ENCODE measurements at places on chromosomes 6 and 20.

DNA sequence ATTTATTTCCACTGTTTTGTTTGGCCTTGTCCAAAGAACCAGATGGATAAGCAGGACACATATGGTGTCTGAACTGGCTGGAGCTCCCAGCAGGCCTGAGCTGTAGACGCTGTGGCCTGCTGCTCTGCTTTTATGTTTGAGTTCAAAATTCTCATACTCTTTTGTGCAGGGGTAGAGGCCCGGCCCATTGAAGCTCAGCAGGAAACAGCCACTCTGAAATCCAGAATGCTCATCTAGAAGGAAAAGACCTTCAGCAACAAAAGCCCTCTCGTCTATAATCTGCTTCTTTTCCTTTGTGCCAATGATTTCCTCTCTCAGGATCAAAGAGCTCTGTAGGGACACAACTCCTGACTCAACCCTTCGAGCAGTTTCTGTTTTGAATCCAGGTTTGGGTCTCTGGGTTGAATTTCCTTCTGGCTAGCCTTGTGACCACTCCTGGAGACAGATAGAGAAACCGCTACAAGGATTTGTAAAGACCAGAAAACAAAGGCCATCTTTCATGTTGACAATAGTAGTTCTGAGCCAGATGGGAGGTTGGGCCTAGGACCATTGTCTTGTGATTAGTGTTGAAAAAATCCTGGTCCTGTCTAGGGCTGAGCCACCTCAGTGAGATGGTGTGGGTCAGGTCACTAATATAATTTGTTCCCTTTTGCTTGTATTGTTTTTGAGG, 446.7 kb downstream of the BCKDHB start:
- DNase-seq = no peak
- H3K4me1 ChIP-seq = no peaks in the 10 kb centered on the region
- H3K4me3 ChIP-seq = no peak overlapping the region
- H3K36me3 ChIP-seq = no peaks in the 10 kb centered on the region
- no peak overlapping the region for H3K27ac ChIP-seq

DNA sequence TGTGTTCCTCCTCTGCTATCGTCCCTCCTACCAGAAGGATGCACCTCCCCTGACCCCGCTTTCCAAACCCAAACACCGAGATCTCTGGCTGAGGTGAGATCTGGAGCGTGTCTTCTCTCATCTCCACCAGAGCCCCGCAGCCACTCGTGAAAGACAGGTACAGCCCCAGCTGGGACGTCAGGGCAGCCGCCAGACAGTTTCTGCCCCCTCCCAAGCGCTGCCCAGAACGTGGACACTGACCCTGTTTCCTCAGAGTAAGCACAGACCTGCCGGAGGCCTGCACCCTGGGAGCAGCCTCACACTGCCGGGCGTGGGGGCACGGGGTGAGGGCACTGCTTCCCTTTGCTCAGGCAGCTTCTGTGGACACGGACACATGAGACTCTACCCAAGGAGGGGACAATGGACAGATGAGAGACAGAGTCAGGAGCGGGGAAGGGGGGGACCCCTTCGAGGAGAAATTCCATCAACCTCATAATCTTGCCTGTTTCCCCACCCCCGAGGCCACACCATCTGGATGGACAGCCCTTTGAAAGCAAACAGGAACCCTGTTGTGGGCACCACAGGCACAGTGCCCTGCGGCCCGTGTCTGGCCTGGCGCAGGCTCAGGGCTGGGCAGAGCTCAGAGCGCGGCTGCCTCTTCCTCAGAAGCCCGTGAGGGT, 210.6 kb downstream of the DLL1 start:
- H3K27me3 ChIP-seq = no peaks in the 10 kb centered on the region
- no peak overlapping the region for H3K27ac ChIP-seq
- no peak overlapping the region for H3K4me3 ChIP-seq
- DNase-seq = no peak

DNA sequence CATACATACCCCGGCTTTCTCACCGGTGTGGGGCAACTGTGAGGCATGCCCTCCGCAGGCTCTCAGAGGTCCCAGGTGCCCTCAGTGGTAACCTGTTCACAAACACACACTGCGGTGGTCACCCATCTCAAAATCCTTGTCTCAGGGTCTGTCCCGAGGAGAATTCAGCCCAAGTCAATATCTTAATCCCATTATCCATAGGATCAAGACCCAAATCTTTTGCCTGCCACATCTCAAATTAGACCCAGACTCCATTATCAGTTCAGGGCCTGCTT, 140.8 kb downstream of the CDC5L start:
- H3K27me3 ChIP-seq = peaks cover 3% of the 10 kb centered on the region
- no peak overlapping the region for H3K4me3 ChIP-seq
- no peak overlapping the region for H3K27ac ChIP-seq
- no peak for DNase-seq

- no peak overlapping the region for H3K4me3 ChIP-seq
- H3K4me1 ChIP-seq = no peaks in the 10 kb centered on the region
- H3K27ac ChIP-seq = no peak overlapping the region
Measured at GRCh38 chr20:52470561-52470960, 279.0 kb upstream of the ZFP64 start.

- no peaks in the 10 kb centered on the region for H3K4me1 ChIP-seq
- no peaks in the 10 kb centered on the region for H3K27me3 ChIP-seq
- H3K27ac ChIP-seq = no peak overlapping the region
- DNase-seq = no peak
Measured at GRCh38 chr20:37309936-37310590, 20.6 kb downstream of the MANBAL start.

Data from CD4-positive, alpha-beta memory T cell (primary cell).